Thoracic aorta (tissue), 2 donors: ENCODE measurements at places on chromosomes 16 and 17. TPM values are rescaled to one million over a fixed set of nuclear protein-coding genes. Genes with fewer than 3 reads are reported as not detected.

MEIOB gene
- not detected for total RNA-seq

KRT39 gene
- not detected for total RNA-seq

DNA sequence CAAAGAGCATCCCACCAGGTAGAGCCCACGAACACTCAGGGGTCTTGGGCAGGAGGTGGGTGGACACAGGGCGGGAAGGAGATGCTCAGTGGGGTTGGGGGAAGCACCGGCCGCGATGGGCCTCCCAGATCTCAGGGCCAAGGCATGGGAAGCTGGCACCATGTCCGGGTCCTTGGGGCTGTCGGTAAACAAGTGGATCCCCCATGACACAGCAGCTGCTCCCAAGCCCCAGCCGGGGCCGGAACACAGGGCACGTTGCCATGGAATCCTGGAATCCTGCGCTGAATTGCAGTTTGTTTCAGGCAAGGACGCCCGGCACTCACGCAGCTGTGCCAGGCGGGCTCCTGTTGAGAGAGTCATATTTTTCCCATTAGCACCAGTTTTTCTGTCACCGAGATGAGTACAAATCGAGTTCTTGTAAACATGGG is 23.0 kb upstream of the CHMP6 start:
- H3K27ac ChIP-seq, result peak overlapping the region; percentile 22
- H3K27me3 ChIP-seq, result no peaks in the 10 kb centered on the region

DNA sequence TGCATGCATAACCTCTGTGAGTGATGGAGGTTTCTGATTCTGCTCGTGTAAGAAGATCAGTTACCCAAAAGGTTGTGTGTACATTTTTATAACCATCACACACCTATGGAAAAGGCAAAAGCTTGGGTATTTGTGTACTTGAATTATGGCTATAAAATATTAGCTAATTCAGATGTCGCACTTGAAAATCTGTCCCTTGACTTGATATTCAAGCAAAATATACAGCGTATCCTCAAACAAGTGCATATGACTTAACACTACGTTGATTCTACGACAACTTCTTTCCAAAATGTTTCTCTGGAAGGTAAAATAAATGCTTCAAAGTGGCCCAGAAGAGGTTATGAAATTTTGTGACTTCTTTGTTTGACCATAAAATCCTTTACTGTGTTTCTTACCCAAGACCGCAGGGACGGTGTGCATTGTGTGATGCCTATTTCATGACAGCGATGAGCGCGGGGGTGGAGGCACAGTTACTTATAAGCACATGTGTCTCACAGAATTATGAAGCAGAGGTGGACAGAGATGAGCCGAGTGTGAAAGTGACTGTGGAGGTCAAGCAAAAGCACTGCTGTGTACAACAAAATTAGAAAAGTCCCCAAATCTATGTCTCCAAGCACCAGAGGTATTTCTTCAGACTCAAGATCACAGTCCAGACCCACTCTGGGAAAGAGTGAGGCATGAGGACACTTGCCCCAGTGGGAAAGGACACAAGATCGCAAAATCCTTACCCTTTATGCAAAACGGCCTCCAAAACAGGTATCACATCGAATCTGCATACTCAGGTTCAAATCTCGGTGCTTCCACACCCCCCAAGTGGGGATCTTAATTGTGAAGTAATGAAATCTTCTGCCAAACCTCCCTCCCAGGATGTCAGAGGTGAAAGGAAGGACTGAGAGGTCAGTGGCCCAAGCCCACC is 4.1 kb upstream of the HOXB9 start:
- DNase-seq, result no peak
- H3K4me3 ChIP-seq, result no peak overlapping the region

DNA sequence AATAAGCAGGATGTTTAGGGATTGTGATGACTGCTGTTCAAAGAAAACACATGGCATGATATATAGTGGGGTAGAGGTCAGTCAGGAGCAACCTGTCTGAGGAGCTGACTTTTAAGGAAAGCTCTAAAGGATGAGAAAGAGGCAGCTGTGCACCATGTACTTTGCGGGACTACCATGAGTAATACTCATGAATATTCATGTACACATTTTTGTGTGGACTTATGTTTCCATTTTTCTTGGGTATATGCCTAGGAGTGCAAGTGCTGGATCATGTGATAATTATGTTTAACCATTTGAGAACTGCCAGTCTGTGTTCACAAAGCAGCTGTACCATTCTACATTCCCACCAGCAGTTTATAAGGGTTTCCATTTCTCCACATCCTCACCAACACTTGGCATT is 35.8 kb downstream of the BEAN1 start:
- H3K27me3 ChIP-seq, result no peaks in the 10 kb centered on the region
- H3K4me1 ChIP-seq, result no peaks in the 10 kb centered on the region
- H3K36me3 ChIP-seq, result no peaks in the 10 kb centered on the region
- H3K4me3 ChIP-seq, result no peak overlapping the region
- DNase-seq, result no peak

DNA sequence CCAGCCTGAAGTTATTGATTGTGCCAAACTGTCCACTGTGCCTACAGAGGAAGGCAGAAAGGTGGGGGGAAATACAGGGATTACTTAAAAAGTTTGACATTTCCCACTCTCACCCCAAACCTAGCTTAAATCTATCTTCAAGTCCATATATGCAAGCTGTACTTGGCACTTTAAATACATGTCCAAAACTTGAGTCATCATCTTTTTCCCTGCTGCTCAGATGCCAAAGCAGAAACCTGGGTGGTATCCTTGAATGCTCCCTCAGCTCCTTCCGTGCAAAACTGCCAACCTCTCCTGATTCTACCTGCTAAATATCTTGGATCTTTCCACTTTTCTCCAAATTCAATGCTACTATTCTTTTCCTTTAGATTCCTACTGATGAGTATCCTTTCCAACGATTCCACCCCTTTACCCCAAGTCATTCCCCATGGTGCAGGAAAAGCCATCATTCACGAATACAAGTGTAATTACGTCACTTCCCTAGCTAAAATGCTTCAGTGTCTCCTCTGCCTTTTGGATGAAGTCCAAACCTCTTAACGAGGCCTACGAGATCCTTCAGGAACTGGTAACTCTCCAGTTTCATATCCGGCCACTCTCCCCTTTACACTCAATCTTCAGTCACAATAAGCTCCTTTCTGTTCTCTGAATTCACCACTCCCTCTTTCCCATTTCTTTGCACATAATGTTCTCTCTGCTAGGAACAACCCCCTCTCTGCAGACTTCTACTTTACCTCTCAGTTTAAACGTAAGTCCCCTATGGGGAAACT is 9.3 kb downstream of the BECN1 start:
- no peak for DNase-seq
